T-helper 2 cell (primary cell): ENCODE measurements at places on chromosomes 7 and 10.

DNA sequence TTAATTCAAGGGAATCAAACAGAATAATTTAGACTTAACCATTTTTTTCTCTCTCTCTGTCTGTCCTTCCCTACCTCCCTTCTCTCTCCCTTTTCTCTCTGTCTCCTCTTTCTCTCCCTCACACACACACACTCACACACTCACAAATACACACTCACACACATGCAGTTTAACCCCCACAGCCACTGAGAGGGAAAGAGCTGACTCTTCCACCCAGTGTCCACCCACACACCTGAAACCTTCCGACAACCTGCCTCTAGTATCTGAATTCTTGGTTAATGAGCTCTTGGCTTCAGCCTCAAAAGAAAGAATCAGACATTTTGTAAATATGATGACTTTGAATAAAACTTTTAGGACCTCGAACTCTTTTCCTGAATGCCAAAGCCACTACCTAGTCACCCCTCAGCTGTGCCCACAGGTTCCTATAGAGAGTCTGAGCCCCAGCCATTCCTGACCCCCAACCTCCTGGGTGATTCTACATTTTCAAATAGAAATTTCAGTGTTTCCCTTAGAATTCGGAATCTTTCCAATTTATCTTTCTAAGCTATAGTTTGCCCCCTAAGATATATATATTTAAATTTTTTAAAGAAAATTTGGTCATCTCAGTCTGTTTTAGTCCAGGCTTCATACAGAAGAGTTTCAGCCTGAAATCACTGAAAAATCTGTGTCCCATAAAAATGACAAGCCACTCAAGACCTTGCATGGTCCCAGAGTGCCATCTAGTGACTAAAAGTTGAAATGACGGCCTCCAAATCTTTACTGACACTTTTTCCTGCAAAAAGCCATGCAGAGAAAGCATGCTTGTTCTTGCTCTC is 202.8 kb downstream of the IPMK start:
- no peak for DNase-seq

- DNase-seq, result no peak
These were observed 35.9 kb downstream of the ACSM6 start for GRCh38 chr10:95229724-95230627.

- no peak for DNase-seq
These were observed 181.8 kb downstream of the KIAA1217 start for GRCh38 chr10:24390746-24391145.

DNA sequence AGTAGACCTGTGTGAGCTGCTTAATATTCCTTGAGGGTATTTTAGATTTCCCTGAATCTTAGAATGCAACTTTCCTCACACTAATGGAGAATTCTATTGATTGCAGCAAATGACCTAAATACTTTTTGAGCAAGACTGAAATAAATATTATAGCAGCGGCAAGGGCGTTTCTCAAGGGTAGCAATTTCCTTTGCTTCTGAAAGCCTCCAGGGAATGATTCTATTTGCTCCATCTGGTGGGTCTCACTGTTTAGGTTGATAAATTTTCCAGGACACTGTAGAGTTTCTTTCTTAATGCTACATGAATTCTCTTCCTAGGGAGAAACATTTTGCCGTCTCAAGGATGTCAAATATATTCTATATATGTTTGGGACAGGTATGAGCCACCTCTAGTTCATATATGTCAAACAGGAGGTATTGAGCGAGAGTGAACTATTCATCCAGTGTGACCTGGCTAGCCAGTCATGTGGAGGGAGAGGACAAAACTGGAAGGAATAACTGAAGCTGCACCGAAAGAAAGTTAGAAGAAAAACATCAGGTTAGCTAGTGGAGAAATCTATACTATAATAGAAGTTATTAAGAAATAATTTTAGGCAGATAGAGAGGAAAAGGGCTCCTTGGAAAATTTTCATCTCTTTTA is 57.9 kb upstream of the FZD8 start:
- no peak for DNase-seq

GRCh38 chr7:35761871-35762677 is 38.8 kb upstream of the SEPTIN7 start:
- no peak for DNase-seq

GRCh38 chr7:10473569-10473968 is 500.1 kb upstream of the PHF14 start:
- no peak for DNase-seq

DNA sequence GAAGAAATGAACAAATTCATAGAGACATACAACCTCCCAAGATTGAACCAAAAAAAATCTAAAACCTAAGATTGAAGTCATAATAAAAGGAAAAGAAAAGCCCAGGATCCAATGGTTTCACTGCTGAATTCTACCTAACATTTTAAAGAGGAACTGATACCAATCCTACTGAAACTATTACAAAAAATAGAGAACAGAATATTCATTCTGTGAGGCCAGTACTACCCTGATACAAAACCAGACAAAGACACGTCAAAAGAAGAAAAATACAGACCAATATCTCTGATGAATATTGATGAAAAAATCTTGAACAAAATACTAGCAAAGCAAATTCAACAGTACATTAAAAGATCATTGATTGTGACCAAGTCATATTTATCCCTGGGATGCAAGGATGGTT is 128.5 kb upstream of the STEAP1 start:
- DNase-seq, result no peak

DNA sequence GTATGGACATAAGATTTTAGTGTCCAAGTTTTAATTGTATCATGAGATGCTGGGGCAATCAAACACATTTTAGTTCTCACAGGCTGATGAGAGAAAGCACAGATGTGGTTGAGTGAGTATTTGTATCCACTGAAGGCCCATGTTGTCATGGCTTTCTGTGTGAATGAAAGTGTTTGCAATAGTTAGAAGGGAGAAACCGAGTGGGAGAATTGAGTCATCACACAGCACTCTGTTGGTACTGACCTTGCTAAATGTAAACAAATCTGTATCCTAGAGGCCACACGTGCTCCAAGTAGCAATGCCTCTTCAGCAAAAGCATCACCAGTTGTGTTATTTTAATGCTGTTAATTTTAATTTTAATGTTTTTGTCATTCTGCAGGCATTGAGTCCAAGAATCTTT is 121.2 kb downstream of the EMX2 start:
- DNase-seq, result no peak

DNA sequence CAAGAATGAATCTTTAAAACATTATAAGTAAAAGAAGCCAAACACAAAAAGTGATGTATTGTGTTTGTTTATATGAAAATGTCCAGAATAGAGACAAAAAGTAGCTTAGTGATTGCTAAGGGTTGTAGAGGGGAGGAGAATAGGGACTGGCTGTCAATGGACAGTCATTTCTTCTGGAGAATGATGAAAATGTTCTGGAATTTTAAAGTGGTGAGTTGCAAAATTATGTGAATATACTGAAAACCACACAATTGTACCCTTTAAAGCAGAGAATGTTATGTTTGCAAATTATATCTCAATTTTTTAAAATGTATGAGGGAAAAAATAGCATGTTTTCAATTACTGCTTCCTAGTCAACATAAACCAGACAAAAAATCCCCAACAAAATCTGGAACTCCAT is 174.2 kb downstream of the KMT2E start:
- DNase-seq, result no peak

DNA sequence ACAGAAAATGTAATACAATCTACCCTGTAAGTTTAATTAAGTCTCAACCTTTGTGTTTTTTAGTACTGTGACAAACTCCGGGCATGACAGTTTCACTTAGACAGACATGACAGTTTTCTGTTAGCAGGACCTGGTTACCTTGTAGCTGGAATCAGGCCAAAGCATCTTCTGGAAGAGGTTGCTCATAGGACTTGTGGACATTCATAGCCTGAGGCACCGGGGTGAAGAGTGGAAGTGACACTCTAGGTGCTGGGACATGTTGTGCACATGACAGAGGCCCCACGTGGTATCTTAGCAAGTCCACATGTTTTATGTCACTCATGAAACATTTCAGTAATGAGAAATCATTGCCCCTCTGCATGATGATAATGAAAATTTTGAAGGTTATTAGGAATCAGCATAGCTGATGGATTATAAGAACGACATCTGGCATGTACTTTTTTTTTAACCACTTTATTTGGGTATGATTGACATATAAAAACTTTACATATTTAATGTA is 441.4 kb downstream of the CNTNAP2 start:
- no peak for DNase-seq

DNA sequence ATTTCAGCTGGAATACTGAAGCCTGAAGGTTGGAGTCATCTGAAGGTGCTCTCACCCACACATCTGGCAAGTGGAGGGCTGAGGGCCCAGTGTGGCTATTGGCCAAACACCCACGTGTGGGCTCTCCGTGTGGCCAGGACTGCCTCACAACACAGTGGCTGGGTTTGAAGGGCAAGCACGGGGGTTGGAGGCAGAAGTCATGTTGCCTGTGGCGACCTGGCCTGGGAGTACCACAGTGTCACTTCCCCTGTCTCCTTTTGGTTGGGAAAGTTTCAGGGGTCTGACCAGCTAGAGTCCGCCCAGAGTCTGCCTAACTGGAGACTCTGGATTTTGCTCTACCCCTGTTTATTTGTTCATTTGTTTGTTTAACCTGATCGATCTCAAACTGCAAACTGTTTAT is 169.5 kb downstream of the DNAJB6 start:
- no peak for DNase-seq

DNA sequence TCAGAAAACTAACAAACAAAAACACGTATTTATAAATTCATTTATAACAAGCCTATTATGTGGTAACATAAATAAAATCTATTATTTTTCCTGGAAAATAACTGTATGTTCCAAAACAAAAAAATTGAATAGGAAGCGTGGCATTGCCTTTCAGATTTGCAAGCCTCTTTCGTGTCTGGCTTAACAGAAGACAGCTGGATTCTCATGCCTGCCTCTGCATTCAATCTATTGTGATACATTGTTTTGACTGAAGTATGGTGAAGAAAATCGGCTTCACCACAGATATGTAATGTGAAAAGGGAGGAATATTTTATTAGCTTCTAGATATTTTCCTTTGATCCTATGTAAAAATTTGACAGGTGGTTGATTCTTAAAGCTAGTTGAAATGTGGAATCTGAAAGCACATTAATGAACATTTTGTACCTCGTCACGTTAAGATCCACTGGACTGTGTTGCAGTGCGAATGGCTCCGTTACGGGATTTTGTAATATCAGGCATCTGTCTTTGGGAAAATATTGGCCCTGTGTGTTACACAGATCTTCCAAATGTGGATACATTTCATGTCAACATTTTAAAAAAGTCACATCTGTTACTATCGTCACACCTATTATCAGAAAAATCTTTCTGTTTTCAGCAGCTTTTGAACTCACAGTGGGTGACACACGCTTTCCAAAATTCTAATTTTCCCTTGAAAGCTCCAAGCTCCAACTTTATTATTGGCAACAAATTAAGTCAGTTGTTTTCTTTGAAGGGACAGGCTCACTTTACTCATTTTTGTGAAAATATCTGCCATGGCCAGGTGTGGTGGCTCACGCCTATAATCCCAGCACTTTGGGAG is 26.2 kb downstream of the PALD1 start:
- no peak for DNase-seq

DNA sequence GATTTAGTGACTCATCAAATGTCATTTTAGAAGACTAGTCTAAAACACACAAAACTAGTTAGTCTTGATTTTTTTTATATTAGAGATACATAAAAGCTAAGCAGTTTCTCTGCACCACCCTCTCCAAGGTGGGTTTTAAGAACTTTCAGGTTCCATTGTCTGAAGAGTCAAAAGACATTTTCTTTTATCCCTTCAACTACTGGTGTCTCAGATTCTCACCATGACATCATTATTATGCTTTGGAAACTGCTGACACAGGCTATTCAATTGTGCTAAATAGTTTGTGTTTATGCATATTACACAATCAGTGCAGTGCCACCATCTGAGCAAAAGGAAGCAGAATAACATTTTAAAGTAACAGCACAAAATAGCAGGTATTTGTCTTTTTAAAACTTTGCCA is 52.2 kb downstream of the IGF2BP3 start:
- DNase-seq, result no peak

DNA sequence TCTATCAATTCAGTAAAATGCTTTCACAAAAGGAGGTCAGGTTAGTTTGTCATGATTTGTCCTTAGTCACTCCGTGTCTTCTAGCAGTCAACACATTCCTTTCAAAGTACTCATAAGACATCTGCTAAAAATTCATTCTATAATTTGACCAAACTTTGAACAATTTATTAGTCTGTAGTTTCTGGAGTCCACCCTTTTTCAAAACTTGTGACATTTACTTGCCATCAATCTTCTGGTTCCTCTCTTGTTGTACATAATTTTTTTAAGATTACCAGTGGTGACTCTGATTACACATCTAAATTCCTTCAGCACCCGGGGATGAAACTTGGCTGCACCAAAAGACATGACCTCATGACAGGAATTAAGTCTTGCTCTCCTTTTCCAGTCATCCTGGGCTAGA is 130.1 kb downstream of the NEBL start:
- DNase-seq, result no peak

DNA sequence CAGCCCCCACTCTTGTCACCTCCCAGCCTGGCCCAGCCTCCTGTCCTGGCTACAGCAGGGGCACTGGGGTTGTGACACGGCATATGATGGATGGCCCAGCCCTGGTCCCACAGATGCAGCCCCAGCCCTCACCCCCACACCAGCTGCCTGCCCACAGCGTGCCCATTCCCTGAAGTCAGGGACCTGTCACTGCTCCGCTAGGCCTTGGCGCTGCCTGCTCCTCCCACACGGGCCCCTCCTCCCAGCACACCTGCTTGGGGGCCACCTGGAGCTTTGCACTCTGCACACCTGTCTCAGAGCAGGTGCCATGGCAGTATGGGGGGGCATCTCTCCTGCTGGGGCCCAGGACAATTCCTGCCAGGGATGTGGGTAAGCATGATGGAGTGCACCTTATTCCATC is 3.5 kb downstream of the GCK start:
- no peak for DNase-seq

DNA sequence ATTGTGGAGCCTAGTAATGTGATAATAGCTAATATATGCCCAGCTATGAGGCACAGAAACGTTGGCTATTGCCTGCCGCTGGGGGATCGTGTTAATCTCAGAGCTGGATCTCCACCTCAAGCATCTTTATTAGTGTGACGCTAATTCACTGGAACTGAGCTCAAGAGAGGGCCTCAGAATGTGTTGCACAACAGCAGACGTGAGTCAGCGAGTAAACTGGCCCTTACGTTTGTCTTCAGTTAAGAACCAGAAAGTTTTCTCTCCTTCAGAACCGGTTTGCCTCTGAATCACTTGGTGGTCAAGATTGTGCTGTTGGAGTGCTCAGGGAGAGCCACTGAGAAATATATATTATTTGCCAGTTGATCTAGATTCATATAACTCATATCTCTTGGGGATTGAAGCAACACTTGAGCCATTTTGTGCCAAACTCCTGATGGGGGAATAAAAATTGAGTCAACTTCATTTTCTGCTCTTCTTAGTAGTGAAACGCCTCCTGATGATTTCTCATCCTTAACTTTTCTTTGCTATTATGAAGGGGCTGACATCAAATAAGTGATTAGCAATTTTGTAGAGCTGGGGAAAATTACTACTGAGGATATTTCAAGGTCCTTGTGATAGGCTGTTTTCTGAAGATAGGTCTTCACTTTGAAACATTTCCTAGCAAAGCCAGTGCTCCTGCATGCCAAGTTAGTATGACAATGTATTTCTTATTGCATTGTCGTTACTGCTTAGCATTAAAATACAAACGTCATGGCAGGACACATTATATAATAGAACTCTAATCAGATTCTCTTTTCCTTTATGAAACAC is 22.3 kb downstream of the BZW2 start:
- no peak for DNase-seq

GRCh38 chr10:82572744-82573143 is 697.8 kb downstream of the NRG3 start:
- no peak for DNase-seq

GRCh38 chr10:2252096-2252495 is 514.8 kb upstream of the ADARB2 start:
- no peak for DNase-seq

- no peak for DNase-seq
These were observed 83.3 kb upstream of the PDZD8 start for GRCh38 chr10:117458571-117458970.
